PC-3 (cell line): ENCODE measurements at places on chromosomes 7 and 10. TPM values are rescaled to one million over a fixed set of nuclear protein-coding genes. Genes with fewer than 3 reads are reported as not detected.

DNA sequence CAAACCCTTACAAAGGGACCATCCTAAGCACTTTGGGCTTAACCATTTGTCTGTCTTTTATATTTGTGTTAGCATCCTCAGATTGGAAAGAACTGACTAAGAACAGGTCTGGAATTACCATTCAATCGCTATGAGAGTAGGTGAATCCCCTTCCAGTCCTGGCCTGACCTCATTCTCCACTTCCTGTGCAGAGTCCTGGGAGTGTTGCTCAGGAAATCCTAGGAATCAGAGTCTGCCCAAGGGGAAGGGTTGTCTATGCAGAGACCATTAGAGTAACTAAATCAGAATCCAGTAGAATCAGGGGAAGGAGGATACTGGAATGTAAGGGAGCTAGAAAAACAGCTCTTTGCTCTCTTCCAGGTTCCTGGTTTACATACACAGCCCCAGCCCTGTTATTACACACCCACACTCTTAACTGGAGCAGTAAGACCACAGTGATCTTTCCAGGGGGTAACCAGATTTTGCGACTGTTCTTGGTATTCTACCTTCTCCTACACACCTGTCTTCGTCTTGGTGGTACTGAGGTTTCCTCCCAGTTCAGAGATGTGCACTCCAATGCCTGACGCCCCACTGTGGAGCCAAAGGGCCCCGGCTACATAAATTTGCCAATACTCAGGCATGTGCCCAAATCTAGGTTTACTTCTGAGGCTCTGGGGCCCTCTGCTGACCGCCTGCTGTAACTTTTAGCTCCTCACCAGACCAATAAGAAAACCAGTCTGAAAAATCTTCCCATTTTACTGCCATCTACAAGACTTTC, 103.7 kb downstream of the RNF216 start:
- peak; percentile 70 for DNase-seq

DNA sequence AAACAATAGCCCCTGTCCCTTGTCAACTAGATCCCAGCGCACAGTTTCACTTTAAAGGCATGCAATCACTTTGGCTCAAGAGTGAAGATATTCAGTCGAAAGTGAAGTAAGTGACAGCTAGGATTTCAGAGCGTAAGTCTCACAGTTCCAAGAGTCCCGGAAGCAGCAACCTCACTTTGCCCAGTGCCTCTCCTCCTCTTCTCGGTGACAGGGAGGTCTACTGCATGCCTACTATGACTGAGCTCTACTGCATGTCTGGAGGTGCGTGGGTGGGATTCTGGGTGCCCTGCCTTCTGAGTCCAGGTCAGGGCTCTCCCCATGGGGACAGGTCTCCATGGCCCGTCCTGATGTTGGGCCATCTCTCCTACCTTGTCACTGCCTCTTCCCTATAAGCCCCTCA, 17.0 kb downstream of the PRKCQ start:
- DNase-seq, result no peak

DNA sequence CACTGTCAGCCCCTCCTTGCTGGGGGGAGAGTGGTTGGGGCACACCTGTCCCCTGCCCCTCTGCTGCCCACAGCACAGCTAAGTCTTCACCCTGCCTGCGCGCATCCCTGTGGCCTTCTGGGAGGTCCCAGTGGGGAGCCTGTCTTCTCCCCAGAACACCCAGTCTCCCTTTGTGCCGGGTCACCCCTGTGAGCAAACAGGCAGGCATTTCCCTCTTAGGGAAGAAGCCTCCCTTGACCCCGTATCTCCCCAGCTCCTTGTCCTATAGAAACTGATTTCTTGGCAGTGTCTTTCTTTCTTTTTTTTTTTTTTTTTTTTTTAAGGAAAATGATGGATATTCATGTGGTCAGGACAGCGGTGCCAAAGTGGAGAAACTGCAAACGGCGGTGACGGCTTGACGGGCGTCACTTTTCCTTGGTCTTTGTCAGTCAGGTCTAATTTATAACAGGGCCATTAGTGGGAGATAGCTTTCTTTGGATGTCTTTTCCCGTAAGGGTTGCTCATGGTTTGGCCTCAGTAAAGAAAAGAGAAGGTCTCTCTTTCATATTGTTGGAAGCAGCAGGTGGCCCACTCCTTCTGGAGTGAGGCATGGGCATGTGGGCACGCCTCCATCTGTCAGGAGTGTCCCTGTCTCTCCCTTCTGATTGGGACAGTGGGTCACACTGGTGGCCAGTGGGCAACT, 115.3 kb downstream of the NKX6-2 start:
- no peak for DNase-seq

The ZNF33B gene
- total RNA-seq, result 6.2 and 11.7 TPM in 2 replicates

The PAOX gene
- 3.7 and 4.1 TPM in 2 replicates for total RNA-seq

DNA sequence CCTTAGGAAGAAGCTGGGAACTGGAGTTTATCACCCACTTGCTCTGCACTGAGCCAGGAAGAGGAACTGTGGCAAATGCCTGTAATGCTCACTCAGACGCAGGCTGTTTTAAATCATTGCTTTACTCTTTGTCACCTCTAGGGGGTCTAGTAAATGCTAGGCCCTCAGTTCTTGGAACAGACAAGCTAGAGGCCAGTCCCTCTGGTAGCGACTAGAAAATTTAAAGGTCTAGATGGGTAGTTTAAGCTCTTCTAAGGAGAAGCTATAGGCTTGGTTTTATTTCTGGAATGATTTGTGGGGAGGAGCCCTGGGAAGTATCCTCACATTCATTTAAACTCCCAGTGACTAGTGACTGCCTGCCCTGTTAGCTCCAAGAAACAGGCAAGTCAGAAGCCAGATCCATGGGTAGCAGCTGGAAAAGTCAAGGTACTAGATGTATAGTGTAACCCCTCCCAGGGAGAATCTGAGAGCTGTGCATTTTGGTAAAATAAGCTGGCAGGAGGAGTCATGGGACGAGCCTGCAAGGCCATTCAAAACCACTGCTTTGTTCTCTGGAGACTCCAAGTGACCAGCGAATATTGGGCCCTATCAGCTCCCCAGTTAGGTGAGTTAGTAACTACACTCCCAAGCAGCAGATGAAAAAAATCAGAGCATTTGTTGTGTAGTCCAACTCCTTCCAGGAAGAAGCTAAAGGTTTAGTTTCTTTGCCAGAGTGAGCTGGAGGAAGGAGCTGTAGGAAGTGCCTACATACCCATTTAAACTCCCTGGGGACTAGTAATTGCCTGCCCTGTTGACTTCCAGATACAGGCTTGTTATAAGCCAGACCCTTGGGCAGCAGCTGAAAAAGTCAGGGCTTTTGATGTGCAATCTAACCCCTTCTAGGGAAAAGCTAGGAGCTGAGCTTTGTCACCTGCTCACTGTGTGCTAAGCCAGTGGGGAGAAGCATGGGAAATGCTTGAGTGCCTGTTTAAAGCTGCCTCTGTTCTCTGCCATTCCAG, 68.9 kb downstream of the DYNC1I1 start:
- peak; percentile 38 for DNase-seq

GRCh38 chr10:102782673-102783551, 39.2 kb downstream of the WBP1L start:
- DNase-seq, result no peak

DNA sequence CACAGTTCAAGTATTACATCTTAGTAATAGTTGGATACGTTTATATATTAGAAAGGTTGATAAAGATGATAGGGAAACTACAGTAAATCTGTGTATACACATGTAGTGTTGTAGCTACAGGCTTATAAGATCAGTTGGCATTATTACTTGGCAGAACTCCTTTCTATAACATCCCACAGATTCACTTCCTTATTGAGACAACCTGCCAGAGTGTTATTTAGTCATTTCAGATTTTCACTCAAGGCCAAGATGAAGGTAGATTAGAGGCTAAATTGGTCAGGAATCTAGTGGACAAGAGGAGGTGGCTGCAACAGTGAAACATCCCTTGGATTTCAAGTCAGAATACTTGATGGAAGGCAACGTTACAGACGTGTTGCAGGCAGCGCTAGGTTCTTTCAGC, 63.0 kb downstream of the PAPSS2 start:
- DNase-seq, result no peak

DNA sequence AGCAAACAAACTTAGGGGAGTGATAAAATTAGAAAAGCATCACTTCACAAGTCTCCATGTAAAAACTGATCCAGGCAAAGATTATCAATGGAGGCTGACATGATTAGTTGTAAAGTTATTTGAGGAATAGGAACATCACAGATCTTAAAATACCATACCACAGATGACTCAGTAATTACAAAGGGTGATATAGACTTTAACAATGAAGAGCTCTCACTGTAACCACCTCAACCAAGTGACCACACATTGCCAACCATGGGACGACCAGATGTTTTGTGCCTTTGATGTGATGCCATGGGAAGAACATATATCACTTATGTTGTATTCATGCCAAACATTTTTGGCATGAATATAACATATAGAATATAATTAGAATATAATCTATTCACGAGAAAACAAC, 11.7 kb downstream of the AASS start:
- DNase-seq, result peak; percentile 19

The NXPH1 gene
- total RNA-seq, result not detected in 2 replicates

The TMEM213 gene
- total RNA-seq, result not detected in 2 replicates

DNA sequence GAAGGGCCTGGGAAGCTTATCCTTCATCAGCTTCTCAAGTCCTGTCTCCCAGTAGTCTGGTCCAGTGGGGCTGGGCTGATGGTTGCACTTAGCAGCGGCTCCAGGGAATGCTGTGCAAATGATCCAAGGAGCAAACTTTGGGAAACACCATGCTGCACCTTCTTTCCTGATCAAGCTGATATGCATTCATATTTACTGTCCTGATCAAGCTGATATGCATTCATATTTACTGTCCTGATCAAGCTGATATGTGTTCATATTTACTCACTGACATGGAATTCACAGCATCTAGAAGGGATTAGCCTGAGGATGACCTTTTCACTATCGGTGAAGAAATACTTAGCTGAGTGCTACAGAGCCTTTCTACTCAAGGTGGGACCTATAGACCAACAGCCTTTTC, 330.7 kb downstream of the BMPER start:
- DNase-seq, result no peak

DNA sequence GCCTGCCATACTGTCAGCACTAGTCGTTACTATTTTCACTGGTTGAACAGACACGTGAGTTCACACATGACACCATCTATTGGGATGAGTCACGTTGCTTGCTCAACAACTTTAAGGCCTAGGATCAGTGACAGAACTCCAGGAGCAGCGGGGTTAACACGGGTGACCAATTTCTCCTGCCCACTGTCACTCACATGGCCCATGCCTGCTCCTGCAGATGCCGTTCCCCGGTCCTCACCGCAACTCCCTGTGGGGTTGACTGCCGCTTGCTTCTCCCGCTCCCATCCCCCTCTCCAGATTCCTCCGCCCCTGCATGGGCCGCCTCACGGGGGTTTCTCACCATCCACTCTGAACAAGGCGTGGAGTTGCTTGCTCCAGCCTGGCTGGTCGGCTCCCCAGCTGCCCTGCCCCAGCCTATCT, 128.2 kb downstream of the TAX1BP1 start:
- DNase-seq, result no peak

- no peak for DNase-seq
Measured at GRCh38 chr7:119838444-119838843, 434.5 kb upstream of the KCND2 start.

DNA sequence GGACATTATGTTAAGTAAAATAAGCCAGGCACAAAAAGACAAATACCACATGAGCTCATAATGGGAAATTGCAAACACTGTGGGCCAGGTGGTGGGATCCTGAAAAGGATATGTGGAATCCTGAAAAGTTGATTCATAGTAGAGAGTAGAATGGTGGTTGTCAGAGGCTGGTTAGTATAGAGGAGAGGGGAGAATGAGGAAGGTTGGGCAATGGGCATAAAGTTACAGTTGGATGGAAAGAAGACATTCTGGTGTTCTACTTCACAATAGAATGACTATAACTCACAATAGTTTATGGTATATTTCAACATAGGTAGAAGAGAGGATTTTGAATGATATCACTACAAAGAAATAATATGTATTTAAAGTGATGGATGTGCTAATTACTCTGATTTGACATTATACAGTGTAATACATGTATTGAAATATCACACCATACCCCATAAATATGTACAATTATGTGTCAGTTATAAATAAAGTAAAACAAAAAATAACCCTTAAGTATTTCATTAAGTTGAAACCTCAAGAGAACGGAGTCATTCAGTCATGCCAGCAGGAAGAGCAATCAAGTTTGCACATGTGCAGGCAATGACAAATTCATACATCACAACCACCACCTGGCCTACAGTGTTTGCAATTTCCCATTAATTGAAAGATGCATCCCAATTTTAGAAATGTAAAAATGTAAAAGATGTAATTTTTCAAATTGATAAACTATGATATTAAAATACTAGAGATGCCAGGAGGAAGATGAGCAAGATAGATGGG, 156.7 kb downstream of the MAGI2 start:
- no peak for DNase-seq

DNA sequence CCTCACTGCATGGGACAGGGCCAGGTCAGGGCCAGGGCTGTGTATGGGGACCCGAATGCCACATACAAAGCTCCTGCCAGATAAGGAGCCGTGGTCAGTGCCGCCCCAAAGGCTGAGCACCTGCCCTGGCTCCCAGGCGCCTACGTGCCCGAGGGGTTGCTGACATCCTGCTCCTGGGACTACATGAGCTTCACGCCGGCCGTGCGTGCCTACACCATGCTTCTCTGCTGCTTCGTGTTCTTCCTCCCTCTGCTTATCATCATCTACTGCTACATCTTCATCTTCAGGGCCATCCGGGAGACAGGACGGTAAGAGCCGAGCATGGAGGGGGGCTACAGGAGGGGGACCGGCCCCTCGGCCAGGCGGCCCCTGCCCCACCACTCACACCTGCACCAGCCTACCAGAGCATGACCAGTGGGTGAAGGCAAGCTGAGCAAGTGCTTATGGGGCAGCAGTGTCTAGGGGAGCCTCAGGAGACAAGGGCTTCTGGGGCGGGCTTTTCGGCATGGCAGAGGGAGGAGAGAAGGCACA, 4.9 kb downstream of the OPN4 start:
- no peak for DNase-seq

The VENTX gene
- total RNA-seq, result not detected in 2 replicates

DNA sequence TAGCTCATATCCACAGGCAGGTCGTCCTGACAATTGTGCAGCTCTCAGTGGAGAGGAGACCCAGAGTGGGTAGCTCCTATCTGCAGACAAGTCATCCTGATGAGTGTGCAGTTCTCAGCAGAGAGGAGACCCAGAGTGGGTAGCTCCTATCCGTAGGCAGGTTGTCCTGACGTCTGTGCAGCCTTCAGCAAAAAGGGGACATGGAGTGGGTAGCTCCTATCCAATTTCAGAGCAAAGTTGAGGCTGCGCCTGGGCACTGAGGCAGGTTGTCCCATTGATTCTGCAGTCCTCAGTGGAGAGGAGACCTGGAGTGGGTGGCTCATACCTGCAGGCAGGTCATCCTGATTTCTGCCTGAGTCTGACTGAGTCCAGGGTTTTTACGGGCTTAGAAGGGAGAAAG, 111.8 kb downstream of the HPSE2 start:
- DNase-seq, result no peak

The AZGP1 gene
- total RNA-seq, result 0.18 TPM in 1 of 2 replicates, not detected in the other

DNA sequence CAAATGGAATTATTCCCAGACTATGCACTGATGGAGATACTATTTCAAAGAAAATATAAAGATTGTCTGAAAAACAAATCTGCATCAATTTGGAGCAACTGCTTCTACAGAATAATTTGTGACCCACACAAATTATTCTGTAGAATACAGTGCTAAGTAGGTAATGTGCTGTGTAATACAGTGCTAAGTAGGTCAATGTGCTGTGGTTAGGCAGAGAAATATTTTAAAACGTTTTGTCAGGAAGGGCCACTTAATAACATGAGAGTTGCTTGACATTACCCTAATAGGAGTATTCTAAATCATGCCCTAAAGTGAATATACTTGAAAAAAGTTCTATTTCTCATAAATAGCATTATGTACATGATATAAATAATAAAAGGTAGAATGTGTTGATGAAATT, 116.5 kb upstream of the KCND2 start:
- DNase-seq, result no peak

- DNase-seq, result no peak
Measured at GRCh38 chr10:30935078-30935477, 96.6 kb downstream of the ZNF438 start.

The CALML5 gene
- not detected in 2 replicates for total RNA-seq
